Mesothelial cell of epicardium (in vitro differentiated cells): ENCODE measurements at places on chromosomes 12 and 14. TPM values are rescaled to one million over a fixed set of nuclear protein-coding genes. Genes with fewer than 3 reads are reported as not detected.

- H3K27ac ChIP-seq, result no peak overlapping the region
- H3K4me3 ChIP-seq, result no peak overlapping the region
- peaks cover 24% of the 10 kb centered on the region for H3K36me3 ChIP-seq
- no peaks in the 10 kb centered on the region for H3K27me3 ChIP-seq
These were observed 36.8 kb downstream of the YARS2 start for GRCh38 chr12:32718926-32719325.

- no peak overlapping the region for H3K27ac ChIP-seq
- H3K4me1 ChIP-seq, result no peaks in the 10 kb centered on the region
- no peak overlapping the region for H3K4me3 ChIP-seq
- DNase-seq, result no peak
- peaks cover 1% of the 10 kb centered on the region for H3K27me3 ChIP-seq
- H3K36me3 ChIP-seq, result peaks cover 4% of the 10 kb centered on the region
These were observed 23.1 kb downstream of the BICDL1 start for GRCh38 chr12:120012067-120012621.

- DNase-seq, result no peak
- H3K27ac ChIP-seq, result peak overlapping the region; percentile 30
- no peaks in the 10 kb centered on the region for H3K36me3 ChIP-seq
- peaks cover 5% of the 10 kb centered on the region for H3K27me3 ChIP-seq
- H3K4me3 ChIP-seq, result no peak overlapping the region
These were observed 3.2 kb upstream of the MMP19 start for GRCh38 chr12:55845785-55846496.

GRCh38 chr12:2960996-2961616 is 1.9 kb downstream of the TEAD4 start:
- peak overlapping the region; percentile 81 for H3K27ac ChIP-seq
- peak overlapping the region; percentile 63 for H3K4me3 ChIP-seq
- DNase-seq, result no peak
- H3K4me1 ChIP-seq, result peaks cover 42% of the 10 kb centered on the region

DNA sequence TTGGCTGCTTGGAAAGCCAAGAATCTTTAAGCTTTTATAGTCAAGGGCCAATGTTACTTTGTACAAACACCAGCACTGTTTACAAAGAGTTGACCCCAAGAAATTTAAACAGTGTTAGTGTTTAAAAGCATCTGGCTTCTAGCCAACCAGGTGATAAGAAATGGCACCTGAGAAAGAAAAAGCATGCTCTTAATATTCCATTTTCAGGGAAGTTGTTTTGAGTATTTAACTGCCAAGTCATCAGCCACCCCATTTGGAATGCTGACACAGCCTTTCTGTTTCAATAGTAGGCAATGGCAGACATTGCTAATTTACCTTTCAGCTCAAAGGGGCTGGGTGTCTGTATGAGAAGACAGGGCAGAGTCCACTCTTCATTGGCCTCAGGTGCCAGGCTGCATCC is 3.7 kb upstream of the SLC35F4 start:
- H3K4me1 ChIP-seq, result peaks cover 2% of the 10 kb centered on the region
- H3K27me3 ChIP-seq, result peaks cover 90% of the 10 kb centered on the region
- no peak overlapping the region for H3K27ac ChIP-seq
- H3K36me3 ChIP-seq, result no peaks in the 10 kb centered on the region
- no peak for DNase-seq

DNA sequence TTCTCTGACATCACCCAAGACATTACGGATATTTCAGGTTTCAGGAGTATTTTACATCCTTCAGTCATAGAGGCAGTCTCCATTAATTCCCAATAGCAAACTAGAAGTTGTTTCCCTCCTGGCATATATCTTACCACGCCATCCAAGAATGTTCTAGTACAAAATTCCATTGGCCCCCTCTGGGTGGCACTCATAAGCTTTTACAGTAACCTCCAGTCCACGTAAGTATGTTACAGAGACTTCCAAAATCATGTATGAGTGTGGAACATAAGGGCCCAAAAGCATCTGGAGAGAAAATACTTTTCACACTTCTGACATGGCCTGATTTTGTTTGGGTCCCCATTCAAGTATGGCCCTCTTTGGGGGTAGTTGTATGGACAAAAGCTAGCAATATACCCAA is 58.1 kb upstream of the DHRS4 start:
- H3K27ac ChIP-seq, result no peak overlapping the region
- no peaks in the 10 kb centered on the region for H3K4me1 ChIP-seq
- no peaks in the 10 kb centered on the region for H3K36me3 ChIP-seq

- no peak overlapping the region for H3K4me3 ChIP-seq
- peaks cover 6% of the 10 kb centered on the region for H3K36me3 ChIP-seq
- H3K27ac ChIP-seq, result peak overlapping the region; percentile 47
These were observed 52.8 kb downstream of the IGF1 start for GRCh38 chr12:102427543-102427941.

GRCh38 chr14:67942080-67942710 is 122.6 kb downstream of the RAD51B start:
- H3K27me3 ChIP-seq, result no peaks in the 10 kb centered on the region
- no peak overlapping the region for H3K4me3 ChIP-seq
- peaks cover 67% of the 10 kb centered on the region for H3K4me1 ChIP-seq
- H3K36me3 ChIP-seq, result no peaks in the 10 kb centered on the region
- H3K27ac ChIP-seq, result peak overlapping the region; percentile 91
- DNase-seq, result no peak

DNA sequence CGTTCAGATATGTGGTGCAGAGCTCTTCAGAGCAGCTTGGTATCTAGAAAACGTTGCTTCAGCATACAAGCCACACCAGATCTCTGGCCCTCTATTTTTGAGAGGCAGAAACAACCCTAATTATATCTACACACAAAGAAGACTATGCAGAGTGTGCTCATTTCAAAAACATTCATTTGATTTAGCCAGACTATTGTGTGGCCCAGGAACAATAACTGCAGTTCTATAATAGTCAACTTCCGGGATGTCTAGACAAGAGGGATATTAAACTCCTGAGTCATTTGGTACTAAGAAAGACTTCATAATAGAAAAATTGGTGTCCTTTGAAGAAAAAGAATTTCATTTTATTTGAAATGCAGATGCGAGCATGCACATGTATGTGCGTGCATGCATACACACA is 153.8 kb downstream of the PELI2 start:
- H3K27me3 ChIP-seq, result no peaks in the 10 kb centered on the region
- DNase-seq, result no peak
- H3K4me1 ChIP-seq, result no peaks in the 10 kb centered on the region
- H3K4me3 ChIP-seq, result no peak overlapping the region
- H3K36me3 ChIP-seq, result no peaks in the 10 kb centered on the region

- H3K27ac ChIP-seq, result no peak overlapping the region
- H3K4me1 ChIP-seq, result peaks cover 15% of the 10 kb centered on the region
- H3K36me3 ChIP-seq, result no peaks in the 10 kb centered on the region
- H3K27me3 ChIP-seq, result peaks cover 14% of the 10 kb centered on the region
- H3K4me3 ChIP-seq, result no peak overlapping the region
- no peak for DNase-seq
These were observed 65.6 kb downstream of the CCDC88C start for GRCh38 chr14:91352053-91352452.

DNA sequence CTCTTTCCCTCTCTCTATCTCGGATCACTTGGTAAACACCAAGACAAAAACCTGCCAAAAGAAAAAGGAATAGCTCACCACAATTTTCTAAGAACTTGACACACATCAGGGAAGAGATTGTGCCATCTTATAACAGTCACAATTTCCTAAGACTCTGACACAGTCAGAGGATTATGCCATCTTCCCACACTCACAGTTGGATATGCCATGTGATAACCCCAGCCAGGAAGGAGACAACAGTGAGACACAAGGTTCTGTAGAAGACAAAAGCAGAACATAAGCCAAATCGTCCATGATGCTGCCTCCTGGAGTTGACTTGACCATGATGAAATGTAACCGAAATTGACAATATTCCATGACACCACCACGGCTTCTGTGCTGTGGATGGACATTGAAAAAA is 2.8 kb upstream of the CLEC9A start:
- H3K27me3 ChIP-seq, result no peaks in the 10 kb centered on the region
- H3K36me3 ChIP-seq, result no peaks in the 10 kb centered on the region
- H3K27ac ChIP-seq, result no peak overlapping the region
- DNase-seq, result no peak

- no peaks in the 10 kb centered on the region for H3K4me1 ChIP-seq
- H3K36me3 ChIP-seq, result no peaks in the 10 kb centered on the region
- no peaks in the 10 kb centered on the region for H3K27me3 ChIP-seq
These were observed 1543.5 kb downstream of the AACS start for GRCh38 chr12:126608607-126609175.

DNA sequence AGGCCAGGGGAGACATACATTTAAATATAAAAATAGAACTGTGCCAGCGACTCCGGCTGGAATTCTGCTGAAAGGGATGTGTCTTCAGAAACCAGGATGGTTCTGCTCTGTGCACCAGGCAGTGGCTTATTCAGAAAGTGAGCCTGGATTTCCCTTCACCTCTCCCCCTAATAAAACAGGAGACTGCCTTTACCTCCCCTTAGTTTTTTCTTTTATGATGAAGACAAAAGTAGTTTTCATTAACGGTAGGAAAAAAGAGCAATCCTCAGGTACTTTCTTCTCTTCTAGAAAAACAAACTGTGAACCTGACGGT is 346 bp downstream of the SLC7A8 start:
- H3K27me3 ChIP-seq, result no peaks in the 10 kb centered on the region
- H3K36me3 ChIP-seq, result no peaks in the 10 kb centered on the region
- no peak for DNase-seq
- H3K4me3 ChIP-seq, result no peak overlapping the region

PTHLH gene
- total RNA-seq, result 5.6 to 6.9 TPM (median 6.5 TPM) in 3 replicates

PRICKLE1 gene
- total RNA-seq, result 79.4 to 89.1 TPM (median 80.7 TPM) in 3 replicates

KLRD1 gene
- 0.51 to 0.81 TPM (median 0.65 TPM) in 3 replicates for total RNA-seq

PARPBP gene
- total RNA-seq, result 13.7 to 15.3 TPM (median 15.0 TPM) in 3 replicates
